ENCODE measurements at places on chromosomes 7 and 10.

DNA sequence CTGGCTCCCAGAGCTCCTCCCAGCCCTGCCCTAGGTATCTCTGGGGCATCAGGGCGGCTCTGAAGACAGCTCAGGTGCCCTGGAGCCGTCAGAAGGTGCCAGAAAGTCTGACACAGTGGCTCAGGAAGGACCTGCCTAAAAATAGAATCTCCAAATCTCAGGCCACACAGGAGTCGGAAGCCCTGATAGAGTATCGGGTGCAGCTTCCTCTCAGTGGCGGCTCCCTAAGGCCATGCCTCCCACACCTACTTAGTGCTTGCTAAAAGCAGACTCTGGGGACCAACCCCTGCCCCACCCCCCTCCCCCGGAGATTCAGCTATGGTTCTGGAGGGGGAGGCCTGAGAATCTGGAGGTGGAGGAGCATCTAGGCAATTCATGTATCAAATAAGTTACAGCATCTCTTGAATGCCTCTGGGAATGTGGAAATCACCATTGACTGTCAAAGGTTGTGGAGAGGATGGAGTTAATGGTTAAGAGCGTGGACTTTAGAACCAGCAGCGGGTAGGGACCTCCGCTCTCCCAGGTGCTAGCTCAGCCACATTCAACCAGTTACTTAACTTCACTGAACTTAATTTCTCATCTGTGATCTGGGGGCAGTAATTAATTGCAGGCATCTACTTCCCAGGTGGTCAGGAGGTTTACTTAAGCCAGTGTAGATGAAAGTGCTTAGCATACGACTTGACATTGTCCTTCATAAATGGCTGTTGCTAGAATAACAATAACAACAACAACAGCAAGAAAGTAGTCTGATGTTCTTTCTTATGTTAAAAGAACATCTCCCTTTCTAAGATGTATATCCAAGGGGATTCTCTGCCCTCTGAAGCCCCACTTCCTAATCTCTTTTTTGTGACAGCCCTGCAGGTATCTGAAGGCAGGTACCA is 38.6 kb upstream of the MXI1 start:
- DNase-seq = no peak

DNA sequence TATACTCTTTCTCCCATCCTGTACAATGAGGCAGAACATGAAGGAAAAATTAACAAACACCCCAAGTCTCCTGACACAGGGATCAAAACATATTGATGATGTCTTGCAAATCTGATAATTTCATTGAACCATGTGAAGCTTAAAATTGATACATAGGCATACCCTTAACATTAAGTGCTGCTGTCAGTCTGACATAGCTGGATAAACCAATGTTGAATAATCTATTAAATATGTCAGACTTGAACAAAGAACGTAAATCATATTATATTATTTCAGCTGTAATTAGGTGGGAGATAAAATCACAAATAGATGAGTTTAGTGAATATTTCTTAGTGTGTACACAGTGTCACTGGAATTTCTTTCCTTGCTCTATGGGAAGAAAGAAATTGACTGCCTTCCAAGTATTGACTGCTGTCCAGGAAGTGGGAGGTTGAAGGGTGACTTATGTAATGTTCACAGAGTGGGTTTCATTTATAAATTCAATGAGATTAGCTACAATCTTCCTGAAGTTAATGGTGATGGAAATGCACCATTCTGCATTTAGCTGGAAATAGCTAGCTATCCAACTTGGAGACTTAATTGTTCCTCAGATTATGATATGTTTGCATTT is 170.8 kb downstream of the AUTS2 start:
- no peak for DNase-seq

- no peak for DNase-seq
Observed at GRCh38 chr10:2476812-2477553, 590.4 kb upstream of the PFKP start.

GRCh38 chr7:156932006-156932405 is 17.5 kb upstream of the NOM1 start:
- no peak for DNase-seq

DNA sequence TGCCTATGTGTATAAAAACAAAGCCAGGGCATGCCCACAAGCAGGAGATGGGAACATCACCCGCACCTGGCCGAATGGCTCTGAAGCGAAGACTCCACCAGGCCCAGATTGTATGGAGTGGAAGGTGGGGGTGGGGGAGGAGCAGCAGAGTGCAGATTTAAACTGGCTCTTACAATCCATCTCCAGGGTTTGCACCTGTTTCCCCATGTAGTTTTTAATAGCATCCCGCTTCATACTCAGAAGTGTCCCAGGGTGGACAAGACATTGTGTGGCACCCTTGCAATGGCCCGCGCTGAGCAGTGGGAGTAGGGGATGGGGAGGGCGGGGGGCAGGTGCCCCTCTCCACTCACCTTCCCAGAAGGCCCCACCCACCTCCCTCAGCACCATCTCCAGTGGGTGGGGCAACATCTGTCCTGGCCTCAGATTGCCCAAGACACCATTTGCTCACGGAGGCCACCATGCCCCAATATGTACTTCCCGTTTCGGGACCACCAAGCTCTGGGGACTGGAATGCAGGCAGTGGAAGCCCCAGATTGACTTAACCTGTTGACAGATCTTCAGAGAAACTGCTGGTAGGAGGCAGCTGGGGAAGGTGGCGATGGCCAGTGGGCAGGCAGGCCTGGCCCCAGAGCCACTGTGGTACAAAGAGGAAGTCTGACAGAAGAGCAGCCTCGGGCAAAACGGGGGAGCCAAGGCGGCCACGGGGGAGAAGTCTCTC is 23.0 kb downstream of the VSIR start:
- peak; percentile 22 for DNase-seq

- DNase-seq = no peak
Observed at GRCh38 chr7:159000859-159001435, 143.7 kb downstream of the VIPR2 start.

DNA sequence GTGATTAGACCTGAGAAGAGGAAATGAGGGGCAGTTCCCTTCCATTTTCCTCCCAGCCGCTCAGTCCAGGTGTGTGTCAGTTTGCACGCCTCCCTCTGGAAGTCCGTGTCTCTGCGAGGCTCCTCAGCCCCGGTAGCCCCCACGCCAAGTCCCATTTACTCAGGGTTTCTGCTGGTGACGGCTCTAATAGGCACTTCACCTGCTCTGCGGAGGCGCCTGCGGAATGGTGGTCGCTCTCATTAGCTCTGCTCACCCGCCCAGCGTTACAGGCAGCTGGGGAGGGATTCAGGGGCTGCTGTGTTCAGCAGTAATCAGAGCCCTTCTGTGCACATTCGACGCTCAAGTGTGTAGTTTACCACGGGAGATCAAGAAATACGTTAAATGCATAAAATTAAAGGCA is 179.9 kb downstream of the MGMT start:
- DNase-seq = no peak

GRCh38 chr7:88399696-88400240 is 93.1 kb upstream of the STEAP4 start:
- no peak for DNase-seq

All from inflammatory macrophage treated with lipopolysaccharide for 1 hour (primary cell).